ENCODE measurements at places on chromosomes 5 and 9.

- DNase-seq = no peak
These were observed 300.9 kb downstream of the NTRK2 start for GRCh38 chr9:84970432-84970831.

DNA sequence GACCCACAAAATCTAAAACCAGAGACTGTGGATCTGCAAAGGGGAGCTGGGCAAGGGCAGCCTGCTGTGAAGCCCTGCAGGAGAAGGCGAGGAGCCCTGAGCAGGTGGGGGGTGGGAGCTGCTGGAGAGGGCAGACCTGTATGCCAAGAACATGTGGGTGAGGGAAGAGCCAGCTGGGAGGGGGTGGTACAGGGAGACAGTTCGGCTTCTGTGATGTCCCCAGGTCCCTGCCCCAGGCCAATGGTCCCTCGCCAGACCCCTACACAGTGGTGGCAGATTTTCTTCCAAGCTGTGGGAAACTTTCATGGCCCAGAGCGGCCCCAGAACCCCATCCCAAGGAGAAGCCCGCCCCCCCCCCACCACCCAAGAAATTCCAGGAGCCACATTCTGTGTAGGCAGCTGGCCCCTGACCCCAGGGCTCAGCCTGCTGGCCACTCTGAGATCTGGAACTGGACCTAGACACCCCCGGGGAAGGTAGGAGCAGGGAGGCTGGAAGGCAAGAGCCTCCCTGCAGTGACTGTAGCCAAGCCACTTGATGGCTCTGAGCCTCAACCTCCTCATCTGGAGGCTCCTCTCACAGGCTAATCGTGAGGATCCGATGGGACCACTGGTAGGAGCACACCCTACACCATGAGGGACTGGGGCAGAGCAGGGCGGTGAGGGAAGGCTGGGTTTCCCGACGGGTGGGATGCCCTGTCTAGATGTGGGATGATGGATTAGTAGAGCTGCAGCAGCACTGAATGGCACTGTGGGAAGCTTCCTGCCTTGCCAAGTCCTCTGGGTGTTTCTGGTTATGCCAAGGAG, 22.6 kb upstream of the CSF1R start:
- DNase-seq = no peak

- no peak for DNase-seq
These were observed 5.5 kb downstream of the PDCL start for GRCh38 chr9:122822938-122823337.

DNA sequence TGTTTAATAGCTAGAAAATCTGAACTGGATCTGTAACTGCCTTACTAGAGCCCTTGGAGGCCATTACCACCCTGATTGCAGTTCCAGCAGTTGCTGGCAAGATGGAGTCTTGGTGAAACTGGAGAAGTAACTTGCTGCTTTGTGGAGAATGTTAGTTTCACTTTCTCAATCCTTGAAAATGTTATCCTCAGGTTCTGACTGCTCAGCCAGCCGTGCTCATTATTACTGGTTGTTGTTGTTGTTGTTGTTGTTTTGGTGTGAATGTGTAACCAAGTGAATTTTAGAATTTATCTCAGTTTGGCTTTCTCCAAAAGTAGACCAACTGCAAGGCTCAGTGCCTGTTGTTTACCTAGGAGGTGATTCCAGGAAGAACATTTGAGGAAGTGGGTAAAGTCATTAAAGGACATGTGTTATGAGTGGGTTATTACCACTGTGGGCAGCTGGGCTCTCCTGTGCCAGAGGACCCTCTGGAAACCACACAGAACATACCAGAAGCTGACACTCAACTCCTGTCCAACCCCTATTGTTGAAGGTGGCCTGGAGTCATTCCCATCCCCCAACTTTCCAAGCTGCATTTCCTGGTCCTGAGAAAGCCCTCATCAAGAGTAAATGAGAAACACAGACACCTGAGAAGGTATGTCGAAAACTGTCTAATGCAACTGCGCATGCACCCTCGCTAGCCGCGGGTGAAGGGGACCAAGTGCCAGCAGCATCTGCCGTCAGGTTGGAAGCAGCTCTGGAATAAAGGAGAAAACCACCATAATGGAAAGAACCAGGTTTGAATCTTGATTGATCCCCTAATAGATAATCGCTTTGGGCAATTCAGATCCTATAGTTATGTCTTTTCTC, 111.6 kb downstream of the CMYA5 start:
- DNase-seq = peak; percentile 18

DNA sequence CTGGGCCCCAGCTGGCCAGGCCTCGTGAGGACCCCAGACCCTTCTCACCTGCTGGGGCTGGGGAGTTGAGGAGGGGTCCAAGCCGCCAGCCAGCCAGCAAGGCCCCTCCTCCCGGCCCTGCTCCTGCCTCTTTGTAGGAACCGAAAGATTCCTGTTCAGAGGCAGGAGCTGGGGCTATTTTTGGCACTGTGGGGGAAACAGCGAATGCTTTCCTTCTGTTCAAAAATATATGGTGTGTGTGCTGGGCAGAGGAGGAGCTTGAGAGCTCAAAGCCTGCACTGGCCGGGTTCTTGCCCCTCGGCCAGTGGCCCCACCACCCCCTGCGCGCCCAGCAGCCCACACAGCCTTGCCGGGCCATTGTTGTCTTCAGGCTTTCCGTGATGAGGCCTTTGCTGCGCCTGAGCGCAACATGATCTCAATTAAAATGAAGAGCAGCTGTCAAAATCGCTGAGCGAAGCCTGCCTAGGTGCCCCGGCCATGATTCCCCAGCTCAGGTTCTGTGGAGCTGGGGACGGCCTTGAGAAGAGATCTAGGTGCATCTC, 13.4 kb downstream of the NCS1 start:
- no peak for DNase-seq

DNA sequence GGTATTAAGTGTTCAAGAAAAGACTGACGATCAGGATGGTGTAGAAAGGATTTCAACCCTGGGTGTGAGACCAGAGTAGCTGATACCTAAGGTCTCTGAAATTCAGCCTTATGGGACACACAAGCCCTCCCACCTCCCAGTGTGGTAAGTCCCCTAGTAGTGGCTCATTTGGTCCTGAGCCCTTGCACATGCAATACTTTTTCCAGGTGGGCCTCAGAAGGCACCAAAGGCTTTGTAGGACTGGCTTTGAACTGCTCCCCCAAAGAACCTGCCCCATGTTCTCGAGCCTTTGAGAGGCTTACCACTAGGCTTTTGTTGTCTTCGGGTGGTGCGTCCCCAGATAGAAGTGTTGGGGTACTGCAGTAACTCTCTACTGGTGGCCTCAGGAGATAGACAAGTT, 803 bp downstream of the GARIN3 start:
- DNase-seq = no peak

- DNase-seq = no peak
These were observed 179.4 kb downstream of the PJA2 start for GRCh38 chr5:109230369-109230768.

- no peak for DNase-seq
These were observed 58.1 kb downstream of the ICE1 start for GRCh38 chr5:5480481-5481111.

DNA sequence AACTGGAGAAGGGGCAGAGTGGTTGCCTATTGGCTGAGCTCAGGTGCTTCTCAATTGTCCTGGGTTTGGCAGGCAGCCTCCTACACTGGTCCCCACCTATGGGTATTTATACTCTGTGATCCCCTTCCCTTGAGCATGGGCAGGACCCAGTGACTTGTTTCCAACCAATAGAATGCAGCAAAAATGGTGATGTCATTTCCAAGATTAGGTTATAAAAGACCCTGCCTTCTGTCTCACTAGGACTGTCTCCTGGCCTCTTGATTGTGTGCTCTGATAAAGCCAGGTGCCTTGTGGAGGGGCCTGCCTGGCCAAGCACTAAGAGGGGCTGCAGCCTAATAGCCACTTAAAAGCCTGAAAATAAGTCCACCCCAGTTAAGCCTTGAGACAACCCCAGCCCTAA, 76.1 kb downstream of the MSX2 start:
- no peak for DNase-seq

DNA sequence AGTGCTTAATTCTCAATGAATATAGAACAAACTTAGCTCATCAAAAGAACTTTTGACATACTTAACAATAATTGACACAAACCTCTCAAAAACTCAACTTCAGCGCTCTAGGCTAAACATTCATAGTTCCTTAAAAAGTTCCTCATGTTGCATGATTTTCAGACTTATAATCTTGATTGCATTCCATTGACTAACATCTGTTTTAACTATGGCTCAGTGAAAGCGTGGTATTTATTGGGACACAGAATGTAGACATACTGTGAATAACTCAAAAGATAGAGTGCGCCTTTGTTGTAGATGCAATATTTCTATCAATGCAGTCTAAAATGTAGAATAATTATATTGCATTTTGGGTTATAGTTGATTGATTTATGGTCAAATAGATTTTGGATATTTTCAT, 227.1 kb upstream of the HAPLN1 start:
- no peak for DNase-seq

GRCh38 chr9:104700306-104700705, 6.0 kb downstream of the OR13D1 start:
- DNase-seq = no peak

DNA sequence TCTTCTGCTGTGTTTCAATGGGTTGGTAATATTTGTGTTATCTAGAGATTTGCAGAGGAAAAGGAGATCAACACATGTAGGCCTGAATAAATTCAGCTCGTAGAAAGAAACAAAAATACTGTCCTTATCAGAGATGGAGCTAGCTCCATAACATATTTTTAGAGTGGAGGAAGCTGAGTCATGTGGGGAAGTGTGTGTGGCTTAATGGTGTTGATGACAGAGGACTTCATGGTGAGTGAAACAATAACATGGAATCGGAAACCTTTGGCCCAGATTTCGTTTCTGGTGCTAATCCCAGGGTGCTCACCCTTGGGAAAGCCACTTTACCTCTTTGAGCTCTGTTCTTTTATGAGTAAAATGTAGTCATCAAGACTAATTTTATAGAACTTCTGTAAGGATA, 825.0 kb downstream of the TLR4 start:
- DNase-seq = no peak

DNA sequence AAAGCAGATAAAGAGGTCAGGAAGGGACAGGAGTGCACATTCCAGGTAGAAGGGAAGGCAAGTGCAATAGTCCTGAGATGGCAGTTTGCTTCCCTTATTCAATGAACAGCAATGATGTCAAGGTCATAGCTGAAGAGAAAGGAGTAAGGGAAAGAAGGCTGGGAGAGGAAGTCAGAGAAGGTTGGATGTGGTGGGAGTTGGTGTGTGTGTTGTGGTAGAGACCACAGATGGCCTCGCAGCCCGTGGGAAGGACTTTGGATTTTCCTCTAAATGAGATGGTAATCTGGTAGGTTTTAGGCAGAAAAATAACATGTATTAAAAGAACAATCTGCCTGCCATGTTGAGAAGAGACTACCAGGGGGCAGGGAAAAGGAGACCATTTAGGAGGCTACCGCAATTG, 25.1 kb upstream of the LPAR1 start:
- no peak for DNase-seq

DNA sequence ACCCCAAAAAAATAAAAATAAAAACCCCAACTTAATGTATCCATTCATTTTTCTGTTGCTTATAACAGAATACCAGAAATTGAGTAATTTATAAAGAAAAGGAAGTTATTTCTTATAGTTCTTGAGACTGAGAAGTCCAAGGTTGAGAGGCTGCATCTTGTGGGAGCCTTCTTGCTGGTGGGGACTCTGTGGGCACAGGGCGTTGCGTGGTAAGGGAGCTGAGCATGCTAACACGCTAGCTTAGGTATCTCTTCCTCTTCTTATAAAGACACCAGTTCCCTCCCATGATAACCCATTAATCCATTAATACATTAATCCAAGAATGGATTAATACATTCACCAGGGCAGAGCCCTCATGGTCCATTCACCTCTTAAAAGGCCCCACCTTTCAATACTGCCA, 150.9 kb downstream of the ZSWIM6 start:
- DNase-seq = no peak

DNA sequence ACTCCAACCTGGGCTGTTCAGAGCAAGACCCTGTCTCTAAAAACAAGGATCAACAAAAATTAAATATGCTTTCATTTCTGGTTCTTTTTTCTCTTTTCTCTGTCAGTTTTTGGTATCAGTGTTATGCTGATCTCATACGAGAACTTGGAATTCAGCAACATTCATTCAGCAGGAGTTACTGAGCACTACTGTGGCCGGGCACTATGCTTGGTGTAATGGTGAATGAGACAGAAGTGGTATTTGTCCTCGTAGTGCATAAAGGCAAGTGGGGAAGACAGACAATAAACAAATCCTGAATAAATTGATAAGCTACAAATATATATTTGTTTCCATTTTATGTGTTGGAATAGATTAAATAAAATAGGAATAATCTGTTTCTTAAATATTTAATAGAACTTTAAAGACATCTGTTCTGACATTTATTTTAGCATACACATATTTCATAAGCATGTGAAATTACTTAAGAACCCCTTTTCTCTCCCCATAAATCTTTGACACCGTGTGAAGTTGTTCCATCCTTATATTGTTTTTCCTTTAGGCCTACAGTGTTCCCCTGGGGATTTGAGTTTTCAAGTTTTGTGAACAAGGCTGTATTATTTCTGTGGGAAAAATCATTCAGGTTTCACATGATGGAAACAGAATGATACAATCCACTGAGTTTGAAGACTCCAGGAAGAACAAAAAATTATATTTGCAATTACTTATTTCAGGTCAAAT, 24.6 kb downstream of the UBAP1 start:
- DNase-seq = no peak

DNA sequence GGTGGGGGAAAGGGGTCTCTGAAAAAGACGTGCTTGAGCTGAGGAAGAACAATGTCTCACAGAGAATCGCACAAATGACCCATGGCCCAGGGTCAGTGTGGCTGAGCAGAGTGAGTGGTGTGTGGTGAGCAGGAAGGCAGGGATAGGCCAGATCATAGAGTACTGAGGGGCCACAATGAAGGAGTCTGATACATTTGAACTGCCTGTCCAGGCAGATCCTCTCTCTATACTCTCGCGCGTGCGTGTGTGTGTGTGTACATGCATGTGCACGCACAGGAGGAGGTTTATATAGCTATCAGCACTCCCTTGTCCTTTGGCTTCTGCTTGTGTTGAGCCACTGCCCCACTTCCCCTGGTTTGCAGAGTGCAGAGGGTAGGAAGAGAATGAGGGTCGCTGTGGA, 294.0 kb downstream of the ZNF608 start:
- DNase-seq = no peak

- DNase-seq = no peak
These were observed 15.8 kb upstream of the HACD4 start for GRCh38 chr9:21047281-21047691.

DNA sequence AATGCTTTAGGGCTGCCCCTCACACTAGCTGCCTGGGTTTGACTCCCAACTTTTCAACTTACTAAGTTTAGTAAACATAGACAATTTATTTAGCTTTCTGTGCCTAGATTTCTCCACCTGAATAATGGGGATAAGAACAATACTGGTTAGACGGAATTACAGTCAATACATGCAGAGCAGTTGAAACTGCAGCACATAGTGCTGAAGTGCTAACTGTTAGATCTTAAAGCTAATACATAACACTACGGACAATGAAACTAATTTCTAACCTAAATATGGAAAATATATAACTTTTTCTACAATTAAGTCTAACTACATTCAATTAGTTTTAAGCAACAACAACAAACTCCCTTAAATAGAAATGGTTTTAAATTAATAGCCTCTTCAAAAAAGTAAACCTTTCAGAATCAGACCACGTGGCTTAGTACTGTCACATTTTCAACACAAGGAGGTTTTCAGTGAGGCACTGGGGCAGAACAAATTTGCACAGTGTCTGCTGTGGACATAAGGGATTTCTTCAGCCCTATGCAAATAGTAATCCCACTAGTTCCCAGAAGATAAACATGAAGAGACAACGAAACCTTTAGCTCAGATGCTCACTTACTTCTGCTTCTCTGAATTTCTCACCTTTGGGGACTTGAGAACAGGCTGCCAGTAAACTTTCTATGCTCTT, 293.4 kb downstream of the EDIL3 start:
- DNase-seq = no peak
